ENCODE measurements at places on chromosomes 5 and 9.

DNA sequence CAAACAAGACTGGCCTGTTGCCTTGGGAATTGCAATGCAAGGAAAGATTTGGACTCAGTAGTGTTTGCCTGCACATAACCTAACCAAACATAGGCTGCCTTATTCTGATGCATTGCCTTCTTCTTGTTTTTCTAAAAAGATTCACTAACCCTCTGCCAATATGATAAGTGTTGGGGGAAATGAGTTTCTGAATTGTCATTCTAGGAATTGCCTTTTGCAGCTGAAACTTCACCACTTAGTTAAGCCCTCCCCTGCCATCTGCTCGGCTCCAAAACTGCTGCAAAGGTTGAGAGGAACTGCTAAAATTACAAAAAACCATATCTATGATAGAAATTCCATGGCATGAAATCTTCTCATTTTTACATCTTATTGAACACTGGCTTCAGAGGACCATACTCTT, 41.6 kb upstream of the SPATA31D4 start:
- no peak for DNase-seq

- no peak for DNase-seq
Observed at GRCh38 chr9:125160750-125161149, 17.4 kb upstream of the SCAI start.

GRCh38 chr5:139681466-139681865, 33.3 kb downstream of the CXXC5 start:
- DNase-seq, result no peak

DNA sequence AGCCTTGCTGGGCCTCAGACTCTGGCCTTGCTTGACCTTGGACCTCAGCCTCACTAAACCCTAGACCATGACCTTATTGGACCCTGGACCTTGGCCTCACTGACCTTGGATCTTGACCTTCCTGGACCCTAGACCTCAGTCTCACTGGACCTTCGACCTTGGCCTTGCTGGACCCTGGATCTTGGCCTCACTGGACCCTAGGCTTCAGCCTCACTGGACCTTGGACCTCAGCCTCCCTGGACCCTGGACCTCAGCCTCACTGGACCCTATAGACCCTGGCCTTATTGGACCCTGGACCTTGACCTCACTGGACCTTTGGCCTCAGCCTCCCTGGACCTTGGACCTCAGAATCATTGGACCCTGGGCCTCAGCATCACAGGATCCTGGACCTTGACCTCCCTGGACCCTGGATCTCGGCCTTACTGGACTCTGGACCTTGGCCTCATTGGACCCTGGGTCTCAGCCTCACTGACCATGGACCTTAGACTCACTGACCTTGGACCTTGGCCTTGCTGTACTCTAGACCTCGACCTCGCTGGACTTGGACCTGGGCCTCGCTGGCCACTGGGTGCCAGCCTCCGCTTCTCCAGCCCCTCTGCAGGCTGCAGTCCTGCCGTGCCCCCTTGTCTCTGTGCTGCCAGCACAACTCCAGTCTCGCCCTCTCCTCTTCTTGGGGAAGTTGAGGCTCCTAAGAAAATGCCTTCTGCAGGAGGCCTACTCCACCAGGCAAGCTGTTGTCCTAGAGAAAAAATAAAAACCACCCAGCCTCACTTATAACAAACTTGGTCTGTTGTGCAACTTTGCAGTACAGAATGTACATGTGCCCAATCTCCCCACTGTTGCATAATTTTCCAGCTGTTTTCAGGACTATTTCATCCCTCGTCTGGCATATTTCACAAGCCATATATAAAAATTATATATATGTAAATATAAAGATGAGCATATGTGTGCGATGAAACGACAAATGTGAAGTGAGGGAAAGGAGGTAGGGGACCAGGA, 11.0 kb upstream of the ADAMTS2 start:
- DNase-seq, result no peak

GRCh38 chr5:58066557-58066956, 393.3 kb downstream of the PLK2 start:
- DNase-seq, result no peak

DNA sequence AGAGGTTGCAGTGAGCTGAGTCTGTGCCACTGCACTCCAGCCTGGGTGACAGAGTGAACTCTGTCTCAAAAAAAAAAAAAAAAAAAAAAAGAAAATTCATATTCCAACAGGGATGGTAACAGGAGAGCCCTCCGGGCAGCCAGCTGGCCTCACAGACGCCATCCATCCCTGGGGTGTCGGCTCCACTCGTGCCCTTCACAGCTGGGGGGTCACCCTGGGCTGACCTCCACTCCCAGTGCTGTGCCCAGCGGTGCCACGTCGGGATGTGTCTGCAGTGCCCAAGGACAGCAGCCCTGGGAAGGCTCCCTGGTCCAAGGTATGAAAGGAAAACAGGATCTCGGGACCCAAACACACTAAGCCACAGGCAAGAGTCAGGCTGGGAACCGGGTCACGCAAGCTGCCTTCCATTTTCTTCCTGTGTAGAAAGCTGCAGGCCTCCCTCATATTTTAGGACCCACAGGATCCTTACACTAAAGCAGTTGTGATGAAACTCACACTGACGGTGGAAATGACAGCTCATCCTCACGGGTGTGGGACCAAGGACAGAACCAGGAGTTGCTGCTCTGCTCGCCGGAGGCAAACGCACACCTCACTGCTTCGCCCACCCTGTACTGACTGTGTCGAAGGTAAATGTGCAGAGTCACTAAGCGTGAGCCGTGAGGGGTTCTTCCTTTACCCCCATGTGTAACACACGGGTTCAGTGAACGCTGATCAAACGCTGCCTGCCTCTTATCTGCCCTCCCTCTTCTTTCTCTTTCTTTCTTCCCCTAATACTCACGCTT, 5.3 kb downstream of the SLC12A7 start:
- DNase-seq, result no peak

GRCh38 chr5:155466851-155467250, 453.3 kb downstream of the KIF4B start:
- no peak for DNase-seq

DNA sequence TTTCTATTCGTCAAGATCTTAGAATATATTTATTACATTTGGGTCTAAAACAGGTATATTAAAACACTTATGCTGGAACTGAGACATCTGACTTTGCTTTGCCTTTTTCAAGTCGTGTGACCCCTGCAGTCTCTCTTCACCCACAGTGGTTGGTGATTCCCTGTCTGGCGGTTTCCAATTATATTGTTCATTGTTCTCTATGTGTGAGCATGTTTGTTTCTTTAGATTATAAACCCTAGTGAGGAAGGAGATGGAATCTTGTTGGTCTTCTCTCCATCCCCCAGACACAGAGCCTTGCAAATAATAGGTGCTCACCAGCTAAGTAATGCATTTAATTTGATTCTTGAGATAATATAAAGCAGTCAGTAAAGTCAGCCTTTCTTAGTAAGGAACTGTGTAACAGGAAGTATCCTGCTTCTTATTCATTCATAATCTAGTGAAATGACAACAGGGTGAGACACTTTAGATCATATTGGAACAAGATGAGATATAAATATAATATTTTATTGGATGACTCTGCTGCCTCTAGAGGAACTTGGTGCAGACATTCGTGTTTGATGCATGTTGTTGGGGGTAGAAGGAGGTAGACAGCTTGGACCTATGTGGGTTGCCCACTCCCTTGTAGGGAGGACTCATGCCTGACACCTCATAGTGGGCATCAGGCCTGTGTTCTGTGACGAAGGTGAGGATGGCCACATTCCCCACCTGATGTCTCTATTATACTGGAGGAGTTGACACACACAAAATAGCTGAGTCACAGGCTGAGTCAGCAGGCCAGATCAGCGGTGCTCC, 88.1 kb downstream of the FGF1 start:
- DNase-seq, result peak; percentile 80

DNA sequence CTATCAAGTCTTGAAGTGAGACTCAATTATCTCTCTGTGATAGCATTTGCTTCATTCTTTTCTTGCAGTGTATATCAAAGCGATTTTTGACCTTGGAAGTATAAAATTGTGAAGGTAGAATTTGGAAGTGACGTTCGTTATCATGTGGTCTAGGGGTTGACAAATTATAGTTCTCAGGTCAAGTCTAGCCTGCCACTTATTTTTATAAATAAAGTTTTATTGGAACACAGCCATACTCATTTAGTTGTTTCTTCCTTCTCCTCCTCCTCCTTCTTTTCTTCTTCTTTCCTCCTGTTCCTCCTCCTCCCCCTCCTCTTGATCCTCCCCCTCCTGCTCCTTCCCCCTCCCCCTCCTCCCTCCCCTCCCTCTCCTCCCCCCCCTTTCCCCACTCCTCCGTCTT, 38.0 kb downstream of the LRRTM2 start:
- no peak for DNase-seq

DNA sequence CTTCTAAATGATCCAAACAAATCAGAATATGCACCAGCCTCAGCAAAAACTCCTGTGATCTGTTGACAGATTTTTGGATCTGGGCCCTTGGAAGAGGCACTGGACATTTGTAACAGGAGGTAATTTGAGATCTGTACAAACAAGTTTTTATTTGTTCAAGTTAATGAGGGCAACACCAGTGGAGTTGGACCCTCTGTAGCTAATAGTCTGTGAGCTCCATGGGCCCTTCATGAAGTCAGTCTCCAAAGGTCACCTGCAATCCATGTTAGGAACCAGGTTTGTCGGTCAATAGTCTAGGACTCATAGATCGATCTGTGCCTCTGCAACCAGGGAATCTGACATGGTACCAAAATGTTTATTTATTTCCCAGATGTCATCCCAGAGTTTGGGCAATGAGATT, 40.9 kb downstream of the PAM start:
- no peak for DNase-seq

DNA sequence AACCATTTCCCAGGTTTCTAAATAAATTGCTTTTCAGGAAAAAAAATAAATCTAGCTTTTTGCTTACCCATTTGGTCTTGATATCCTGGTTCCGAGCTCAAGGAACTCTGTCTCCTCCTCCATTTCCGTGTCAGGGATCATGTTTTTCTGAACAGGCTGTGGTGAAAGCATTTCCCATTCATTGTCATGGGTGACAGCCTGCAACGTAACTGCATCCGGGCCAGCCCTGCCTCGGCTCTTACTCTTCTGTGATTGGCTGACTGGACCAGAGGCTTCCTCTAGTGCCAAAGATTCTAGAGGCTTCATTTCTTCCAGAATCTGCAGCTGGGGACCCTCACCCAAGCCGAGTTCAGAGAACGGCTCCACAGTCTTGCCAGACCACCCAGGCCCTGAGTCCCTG, 61.0 kb upstream of the PCA3 start:
- DNase-seq, result no peak

DNA sequence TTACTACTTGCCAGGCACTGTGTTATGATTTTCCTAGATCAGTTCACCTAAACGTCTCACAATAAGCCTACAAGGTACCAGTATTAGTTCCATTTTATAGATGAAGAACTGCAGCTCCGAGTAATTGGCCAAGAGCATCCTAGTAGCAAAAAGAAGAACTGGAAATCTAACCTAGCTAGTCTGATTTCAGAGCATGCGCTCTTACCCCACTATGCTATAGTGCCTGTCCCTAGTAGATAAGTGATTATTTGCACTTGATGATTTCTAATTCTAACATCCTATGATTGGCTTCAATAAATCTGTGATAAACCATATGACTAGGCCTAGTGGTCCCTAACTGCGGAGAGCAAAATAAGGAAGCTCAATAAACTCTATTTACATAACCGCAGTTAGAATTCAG, 7.1 kb upstream of the PLAC8L1 start:
- DNase-seq, result no peak

- no peak for DNase-seq
Observed at GRCh38 chr5:147552897-147553296, 43.0 kb upstream of the DPYSL3 start.

All from amniotic stem cell (primary cell).